ENCODE measurements at places on chromosomes 16 and 17. TPM values are rescaled to one million over a fixed set of nuclear protein-coding genes. Genes with fewer than 3 reads are reported as not detected.

Gene SDR42E1
- 1.6 TPM for total RNA-seq

Gene ABCA9
- total RNA-seq, result not detected

Gene PLCG2
- total RNA-seq, result 3.8 TPM

Gene ZP2
- total RNA-seq, result not detected

Gene MT1M
- total RNA-seq, result 0.32 TPM

Gene NRN1L
- not detected for total RNA-seq

Gene KRTAP4-1
- 0.10 TPM for total RNA-seq

Gene LDHD
- total RNA-seq, result 0.87 TPM

Gene IQCK
- total RNA-seq, result 10.5 TPM

Gene KRTAP4-4
- not detected for total RNA-seq

All from A549 treated with Hydrocortisone at 1 μM for 4 hours (cell line).